ENCODE measurements at places on chromosomes 6 and 20.
A peak's percentile ranks its signal among the peaks of the same experiment; 100 is the strongest.

DNA sequence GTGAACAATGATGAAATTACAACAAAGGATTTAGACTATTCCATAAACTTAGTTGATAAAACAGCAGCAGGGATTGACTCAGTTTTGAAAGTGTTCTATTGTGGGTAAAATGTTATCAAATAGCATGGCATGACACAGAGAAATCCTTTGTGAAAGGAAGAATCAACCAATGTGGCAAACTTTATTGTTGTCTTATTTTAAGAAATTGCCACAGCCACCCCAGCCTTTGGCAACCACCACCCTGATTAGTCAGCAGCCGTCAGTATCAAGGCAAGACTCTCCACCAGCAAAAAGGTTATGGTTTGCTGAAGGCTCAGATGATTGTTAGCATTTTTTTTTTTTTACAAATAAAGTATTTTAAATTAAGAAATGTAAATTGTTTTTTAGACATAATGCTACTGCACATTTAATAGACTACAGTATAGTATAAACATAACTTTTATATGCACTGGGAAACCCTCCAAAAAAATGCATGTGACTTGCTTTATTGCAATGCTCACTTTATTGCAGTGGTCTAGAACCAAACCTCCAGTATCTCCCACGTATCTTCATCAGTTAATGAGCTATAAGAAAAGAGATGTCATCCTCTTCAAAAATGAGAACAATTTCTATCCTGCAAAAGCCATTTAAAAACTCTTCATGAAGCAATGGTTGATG lies 162.7 kb downstream of the SOBP start:
- DNase-seq: no peak

GRCh38 chr20:38203337-38203980 lies 38.4 kb upstream of the TGM2 start:
- DNase-seq: no peak

DNA sequence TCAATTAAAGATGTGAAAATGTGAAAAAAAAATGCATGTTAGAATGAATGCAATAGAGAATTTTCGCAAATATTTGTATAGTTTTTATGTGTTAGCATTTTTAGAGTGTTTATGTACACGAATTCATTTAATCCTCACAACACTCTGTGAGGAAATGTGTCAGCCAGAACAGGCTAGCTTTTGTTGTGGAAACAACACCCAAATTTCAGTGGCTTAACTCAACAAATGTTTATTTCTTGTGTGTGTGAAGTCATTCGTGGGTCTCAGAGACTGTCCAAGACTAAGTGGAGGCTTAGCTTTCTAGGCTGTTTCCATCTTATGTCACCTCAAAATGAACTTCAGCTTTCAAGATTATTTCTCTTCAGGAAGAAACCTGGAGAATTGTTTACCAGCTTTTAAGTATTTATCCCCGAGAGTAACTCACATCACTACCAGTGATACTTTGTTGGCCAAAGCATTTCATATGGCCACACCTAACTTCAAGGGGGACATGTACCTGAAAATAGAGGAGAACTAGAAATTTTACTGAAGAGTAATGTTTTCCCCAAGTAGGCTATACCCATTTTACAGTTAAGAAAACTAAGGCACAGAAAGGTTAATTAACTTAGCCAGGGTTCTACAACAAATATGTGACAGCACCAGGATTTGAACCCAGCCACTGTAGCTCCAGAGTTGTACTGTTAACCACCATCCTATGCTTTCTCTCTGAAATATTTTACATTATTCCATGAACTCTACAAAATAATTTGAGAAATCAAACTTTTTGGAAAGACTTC lies 306.1 kb downstream of the QKI start:
- no peak for DNase-seq

- DNase-seq: no peak
These were observed 9.4 kb downstream of the CDK5RAP1 start for GRCh38 chr20:33391722-33392415.

- DNase-seq: no peak
These were observed 492.0 kb upstream of the NRSN1 start for GRCh38 chr6:23633996-23634395.

- DNase-seq: peak; percentile 62
These were observed 76.4 kb upstream of the RNF24 start for GRCh38 chr20:4091490-4092479.

GRCh38 chr20:46004889-46005473 lies 3.7 kb upstream of the MMP9 start:
- peak; percentile 39 for DNase-seq

DNA sequence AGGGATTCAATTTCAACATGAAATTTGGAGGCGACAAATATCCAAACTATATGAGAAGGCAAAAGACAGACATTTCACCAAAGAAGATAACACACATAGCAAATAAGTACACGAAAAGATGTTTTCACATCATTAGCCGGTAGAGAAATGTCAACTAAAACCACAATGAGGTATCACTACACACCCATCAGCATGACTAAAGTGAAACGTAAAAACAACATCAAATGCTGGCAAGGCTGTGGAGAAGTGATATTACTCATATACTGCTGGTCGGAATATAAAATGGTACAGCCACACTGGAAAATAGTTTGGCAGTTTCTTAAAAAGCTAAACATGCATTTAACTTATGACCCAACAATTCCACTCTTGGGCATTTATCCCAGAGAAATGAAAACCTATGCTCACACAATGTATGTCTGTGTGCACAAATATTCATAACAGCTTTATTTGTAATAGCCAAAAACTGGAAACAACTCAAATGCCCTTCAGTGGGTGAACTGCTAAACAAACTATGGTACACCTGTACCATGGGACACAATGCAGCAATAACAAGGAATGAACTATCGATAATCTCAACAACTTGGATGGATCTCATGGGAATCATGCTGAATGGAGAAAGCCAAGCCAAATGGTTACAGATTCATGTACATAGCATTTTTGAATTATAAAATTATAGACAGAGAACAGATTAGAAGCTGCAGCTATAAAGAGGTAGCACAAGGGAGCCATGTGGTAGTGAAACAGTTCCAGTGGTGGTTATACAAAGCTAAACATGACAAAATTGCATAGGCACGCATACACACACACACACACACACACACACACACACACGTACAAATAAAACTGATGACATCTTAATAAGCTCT lies 8.6 kb downstream of the ADAT2 start:
- DNase-seq: no peak

GRCh38 chr6:132341646-132342045 lies 59.6 kb downstream of the MOXD1 start:
- DNase-seq: no peak

DNA sequence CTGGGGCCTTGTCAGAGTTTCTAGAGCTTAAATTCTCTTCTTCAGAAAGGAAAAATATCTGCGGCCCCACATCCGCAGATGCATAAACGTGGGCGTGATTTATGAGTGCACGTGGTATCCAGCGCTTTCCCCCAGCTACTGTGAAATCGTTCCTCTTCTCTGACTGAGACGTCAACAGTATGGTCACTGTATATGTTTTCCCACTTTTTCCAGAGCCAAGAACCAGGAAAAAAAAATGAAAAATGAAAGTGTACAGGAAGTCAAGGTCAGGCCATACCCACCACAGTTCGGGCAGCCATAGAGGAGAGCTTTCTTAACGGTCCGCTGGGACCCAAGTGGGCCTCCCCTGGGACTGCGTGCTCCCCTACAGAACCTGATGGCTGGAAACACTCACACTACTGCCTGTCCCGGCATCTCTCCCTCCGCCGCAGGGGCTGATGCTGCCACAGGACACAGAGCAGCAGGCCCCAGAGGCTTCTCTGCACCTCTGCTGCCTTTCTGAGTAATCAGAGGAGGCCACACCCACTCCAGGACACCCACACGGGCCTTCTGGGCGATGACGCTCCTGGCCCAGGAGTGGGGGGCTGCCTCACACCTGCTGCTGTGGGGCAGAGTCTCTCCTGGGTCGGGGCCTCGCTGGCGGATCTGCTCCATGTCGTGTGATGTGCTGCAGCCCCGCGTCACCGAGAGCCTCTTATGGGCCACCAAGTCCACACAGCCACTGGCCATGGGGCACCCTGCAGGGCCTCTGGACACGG lies 16.4 kb upstream of the STX16 start:
- DNase-seq: peak; percentile 13

DNA sequence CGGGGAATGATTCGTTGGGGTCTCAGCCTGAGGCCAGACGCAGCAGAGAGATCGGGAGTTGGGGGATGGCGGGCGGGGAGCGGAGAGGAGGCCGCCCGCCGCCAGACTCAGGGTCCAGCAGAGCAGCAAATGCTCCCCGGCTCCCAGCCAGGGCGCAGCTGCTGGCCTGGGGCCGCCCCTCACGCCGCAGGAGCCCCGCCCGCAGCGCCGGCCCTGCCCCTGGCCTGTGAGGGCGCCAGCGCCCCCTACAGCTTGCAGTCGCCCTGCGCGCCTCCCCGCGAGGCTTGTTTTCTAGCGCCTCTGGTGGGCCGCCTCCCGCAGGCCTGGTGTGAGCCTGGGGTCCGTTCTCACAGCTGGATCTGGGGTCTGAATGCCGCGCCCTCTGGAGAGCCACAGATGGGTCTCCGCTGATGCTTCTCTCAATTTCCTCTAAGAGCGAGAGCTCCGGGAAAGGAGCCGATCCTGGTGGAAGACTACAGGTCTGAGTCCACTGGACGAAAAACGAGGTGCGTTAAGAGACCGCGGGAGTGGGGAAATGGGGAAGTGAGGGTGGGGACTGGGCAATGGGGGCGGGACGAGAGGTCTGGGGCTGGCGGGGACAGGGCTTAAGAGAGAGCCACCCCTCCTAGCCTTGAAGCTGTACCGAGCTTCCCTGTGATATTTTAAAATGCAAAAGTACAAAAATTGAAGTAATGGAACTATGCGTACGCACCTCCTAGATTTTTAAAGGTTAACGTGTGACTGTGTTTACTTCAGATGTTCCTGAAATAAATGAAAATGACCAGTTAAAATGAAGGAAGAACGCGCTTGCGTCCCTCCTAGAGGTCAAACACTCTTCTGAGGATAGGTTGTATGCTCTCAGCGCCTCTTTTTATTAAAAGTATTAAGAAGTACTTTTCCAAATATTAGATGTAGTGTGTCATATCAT lies 30.1 kb downstream of the TRIM38 start:
- DNase-seq: peak; percentile 96

GRCh38 chr6:13762611-13763441 lies 51.2 kb upstream of the RANBP9 start:
- no peak for DNase-seq

DNA sequence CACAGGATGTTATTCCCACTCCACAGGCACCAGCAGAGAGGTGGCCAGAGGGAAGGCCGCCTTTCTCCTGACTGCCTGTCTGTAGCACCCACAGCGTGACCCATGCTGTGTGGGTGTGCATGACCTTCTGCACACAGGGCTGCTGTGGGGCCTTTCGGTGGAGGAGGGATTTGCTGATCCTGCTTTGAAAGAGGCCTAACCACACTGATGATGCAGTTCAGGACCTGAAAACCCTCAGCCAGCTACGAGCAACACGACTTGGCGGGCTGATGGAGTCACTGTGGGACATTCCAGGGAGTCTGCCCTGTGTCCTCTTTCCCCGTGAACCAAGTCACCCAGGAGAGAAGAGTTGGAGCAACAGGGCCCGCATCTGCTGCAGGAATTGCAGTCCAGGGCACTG lies 49.1 kb downstream of the SYTL3 start:
- DNase-seq: no peak

DNA sequence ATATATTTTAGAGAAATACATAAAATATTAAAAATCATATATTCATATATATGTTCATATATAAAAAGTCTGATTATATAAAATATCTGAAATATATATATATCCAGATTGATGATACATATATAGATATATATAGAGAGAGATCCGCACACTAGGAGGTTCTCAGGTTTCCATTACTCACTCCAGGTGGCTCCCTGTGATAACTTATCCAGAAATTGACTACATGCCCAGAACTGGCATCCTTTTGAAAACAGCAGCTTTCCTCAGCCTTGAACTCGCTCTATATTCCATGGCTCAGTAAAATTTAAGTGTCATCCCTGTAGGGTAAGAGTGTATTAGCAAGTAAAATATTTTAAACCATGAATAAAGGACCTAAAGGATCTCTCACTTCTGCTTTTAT lies 206.8 kb downstream of the TINAG start:
- no peak for DNase-seq

- DNase-seq: no peak
These were observed 713.4 kb downstream of the CD109 start for GRCh38 chr6:74409447-74409846.

DNA sequence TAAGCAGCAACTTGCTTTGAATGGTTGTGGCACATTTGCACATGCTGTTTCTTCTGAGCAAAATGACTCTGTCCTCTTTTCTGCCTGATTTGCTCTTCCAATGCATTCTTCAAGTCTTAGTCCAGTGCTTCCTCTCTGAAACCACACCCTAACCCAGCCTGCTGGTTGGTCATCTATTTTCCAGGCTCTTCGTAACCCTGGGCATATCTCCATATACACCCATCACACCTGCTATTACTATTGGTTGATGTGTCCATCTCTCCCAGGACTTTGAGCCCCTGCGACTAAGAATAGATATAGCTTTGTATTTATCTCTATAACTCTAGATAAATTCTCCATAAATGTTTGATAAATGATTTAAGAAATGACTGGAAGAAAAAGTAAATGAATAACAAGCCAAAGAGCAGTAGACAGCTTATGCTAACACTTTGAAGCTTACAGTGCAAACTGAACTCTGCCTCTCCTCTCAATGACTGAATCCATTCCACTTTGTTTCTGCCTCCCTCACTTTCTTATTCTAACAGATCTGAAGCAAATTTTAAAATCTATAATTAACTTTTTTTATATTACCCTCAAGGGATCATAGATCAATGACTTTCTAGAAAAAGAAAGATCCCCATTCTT lies 59.7 kb upstream of the NT5E start:
- no peak for DNase-seq

DNA sequence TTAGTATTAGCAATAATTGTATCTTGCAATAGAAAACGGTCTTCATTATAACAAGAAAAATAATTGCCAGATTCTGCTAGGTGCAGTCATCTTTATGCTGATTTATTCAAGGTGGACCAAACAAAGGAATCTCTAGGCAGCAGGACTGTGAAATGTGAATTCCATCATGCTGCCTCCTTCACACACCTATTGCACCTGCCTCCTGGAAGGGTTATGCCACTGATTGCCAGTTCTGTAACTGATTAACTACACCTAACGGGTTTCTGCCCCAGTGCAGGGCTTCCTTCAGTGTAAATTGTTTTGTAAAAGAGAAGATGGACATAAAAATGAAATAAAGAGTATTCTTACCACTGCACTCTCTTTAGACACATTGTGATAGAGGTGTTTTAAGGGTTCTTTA lies 96.1 kb downstream of the FOXO3 start:
- DNase-seq: no peak

Measured in left cardiac atrium (tissue), 4 donors.